Ascending aorta (tissue), 2 donors: ENCODE measurements at places on chromosomes 4 and X.

DNA sequence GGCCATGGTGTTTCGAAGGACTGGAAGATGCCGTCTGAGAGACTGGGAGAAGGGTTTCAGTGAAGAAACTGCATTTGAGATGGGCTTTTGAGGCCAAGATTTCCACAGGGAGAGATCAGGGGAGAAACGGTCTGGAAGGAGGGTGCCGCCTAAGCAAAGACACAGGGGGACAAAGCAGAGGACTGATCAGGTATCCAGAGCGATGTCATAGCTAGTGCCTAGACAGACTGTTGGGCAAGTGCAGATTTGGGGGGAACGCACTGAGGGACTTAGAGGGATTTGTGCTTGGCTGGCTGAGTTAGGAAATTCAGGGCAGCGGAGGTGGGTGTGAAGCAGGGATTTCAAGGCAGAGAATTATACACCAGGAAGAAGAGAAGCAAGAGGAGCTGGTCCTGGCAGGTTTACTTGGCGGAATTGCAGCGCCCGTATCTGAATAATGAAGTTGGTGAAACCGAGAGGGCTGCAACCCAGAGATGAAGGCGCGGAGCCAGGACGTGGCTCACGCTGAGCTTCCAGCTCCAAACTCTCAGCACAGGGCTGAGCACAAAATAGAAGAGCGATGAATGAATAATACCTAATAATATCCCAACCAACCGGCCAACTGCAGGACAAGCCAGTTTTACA is 106.9 kb downstream of the MAML3 start:
- H3K27me3 ChIP-seq: no peaks in the 10 kb centered on the region
- no peaks in the 10 kb centered on the region for H3K36me3 ChIP-seq
- peak overlapping the region; percentile 62 for H3K4me3 ChIP-seq
- peaks cover 3% of the 10 kb centered on the region for H3K4me1 ChIP-seq

- no peak overlapping the region for H3K4me3 ChIP-seq
- H3K27me3 ChIP-seq: no peaks in the 10 kb centered on the region
- no peak for DNase-seq
- H3K36me3 ChIP-seq: no peaks in the 10 kb centered on the region
- no peak overlapping the region for H3K27ac ChIP-seq
Measured at GRCh38 chr4:64068096-64068495, 341.2 kb downstream of the TECRL start.

- no peak for DNase-seq
- H3K27ac ChIP-seq: no peak overlapping the region
- no peak overlapping the region for H3K4me3 ChIP-seq
Measured at GRCh38 chrX:12954981-12955380, 19.9 kb upstream of the TMSB4X start.

DNA sequence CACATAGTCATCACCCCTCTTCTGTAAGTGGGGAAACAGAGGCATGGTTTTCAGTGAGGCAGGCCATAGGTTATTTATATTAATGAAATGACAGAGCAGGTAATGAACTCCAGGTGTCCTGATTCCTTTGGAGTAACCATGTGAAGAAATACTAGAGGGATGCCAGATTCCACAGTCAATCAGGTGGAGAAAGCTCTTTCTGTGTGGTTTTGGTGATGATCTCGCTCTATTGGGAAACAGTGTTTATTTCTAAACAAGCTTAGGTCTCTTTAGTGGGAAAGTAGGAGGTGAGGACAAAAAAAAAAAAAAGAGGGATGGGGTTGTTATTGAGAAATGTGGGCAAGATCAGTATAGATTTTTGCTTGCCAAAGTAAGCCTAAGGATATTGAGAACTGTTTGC is 12.2 kb downstream of the DOCK11 start:
- DNase-seq: no peak
- no peak overlapping the region for H3K4me3 ChIP-seq
- no peak overlapping the region for H3K27ac ChIP-seq
- H3K27me3 ChIP-seq: no peaks in the 10 kb centered on the region

GRCh38 chr4:105280338-105281123 is 133.9 kb downstream of the TET2 start:
- no peak for DNase-seq
- no peak overlapping the region for H3K27ac ChIP-seq
- no peaks in the 10 kb centered on the region for H3K4me1 ChIP-seq
- H3K27me3 ChIP-seq: no peaks in the 10 kb centered on the region
- H3K36me3 ChIP-seq: peaks cover 7% of the 10 kb centered on the region

- no peak overlapping the region for H3K27ac ChIP-seq
- H3K27me3 ChIP-seq: no peaks in the 10 kb centered on the region
- no peak overlapping the region for H3K4me3 ChIP-seq
- DNase-seq: no peak
- peaks cover 8% of the 10 kb centered on the region for H3K36me3 ChIP-seq
Measured at GRCh38 chr4:968221-968620, 5.1 kb downstream of the DGKQ start.

GRCh38 chrX:150192816-150193215 is 170.3 kb upstream of the MAMLD1 start:
- H3K36me3 ChIP-seq: no peaks in the 10 kb centered on the region
- H3K4me1 ChIP-seq: no peaks in the 10 kb centered on the region
- H3K27ac ChIP-seq: no peak overlapping the region
- no peak overlapping the region for H3K4me3 ChIP-seq

DNA sequence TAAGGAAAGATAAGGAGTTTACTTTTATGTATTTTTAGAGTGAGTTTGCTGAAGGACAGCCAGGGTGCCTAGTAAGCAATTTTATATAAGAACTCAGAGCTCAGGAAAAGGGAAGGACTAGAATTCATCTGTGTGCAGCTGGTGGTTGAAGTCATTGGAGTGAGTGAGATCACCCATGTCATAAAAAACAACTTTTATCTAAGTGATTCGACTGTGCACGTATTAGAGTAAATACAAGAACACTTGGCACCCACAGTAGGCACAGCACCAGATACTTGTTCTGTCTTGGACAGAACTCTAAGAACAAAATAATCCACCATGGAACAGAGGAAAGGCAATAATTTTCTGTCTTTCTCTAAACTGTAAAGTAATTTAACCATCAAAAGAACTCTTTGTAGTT is 31.6 kb downstream of the SYNPO2 start:
- peaks cover 70% of the 10 kb centered on the region for H3K4me1 ChIP-seq
- H3K36me3 ChIP-seq: no peaks in the 10 kb centered on the region
- H3K4me3 ChIP-seq: peak overlapping the region; percentile 11
- peak; percentile 75 for DNase-seq
- no peaks in the 10 kb centered on the region for H3K27me3 ChIP-seq

GRCh38 chrX:37783305-37783704 is 3.4 kb downstream of the CYBB start:
- no peak overlapping the region for H3K27ac ChIP-seq
- no peak for DNase-seq
- no peak overlapping the region for H3K4me3 ChIP-seq
- no peaks in the 10 kb centered on the region for H3K36me3 ChIP-seq

DNA sequence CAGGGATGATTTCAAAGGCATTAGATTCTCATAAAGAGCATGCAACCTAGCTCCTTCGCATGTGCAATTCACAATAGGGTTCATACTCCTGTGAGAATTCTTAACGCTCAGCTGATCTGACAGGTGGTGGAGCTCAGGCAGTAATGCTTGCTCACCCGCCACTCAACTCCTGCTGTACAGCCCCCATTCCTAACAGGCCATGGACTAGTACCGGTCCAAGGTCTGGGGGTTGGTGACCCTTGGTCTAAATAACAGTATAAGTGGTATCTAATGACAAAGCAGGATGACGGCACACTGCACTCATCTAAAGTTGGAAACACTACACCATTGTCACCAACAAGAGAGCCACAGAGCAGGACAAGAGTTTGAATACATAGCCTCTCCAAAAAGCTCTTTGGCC is 28.5 kb downstream of the ADGRA3 start:
- no peak for DNase-seq
- no peak overlapping the region for H3K4me3 ChIP-seq
- H3K27me3 ChIP-seq: no peaks in the 10 kb centered on the region
- H3K4me1 ChIP-seq: no peaks in the 10 kb centered on the region
- no peaks in the 10 kb centered on the region for H3K36me3 ChIP-seq

GRCh38 chrX:150548684-150549083 is 19.7 kb upstream of the MTM1 start:
- H3K36me3 ChIP-seq: no peaks in the 10 kb centered on the region
- DNase-seq: no peak
- no peaks in the 10 kb centered on the region for H3K27me3 ChIP-seq
- H3K27ac ChIP-seq: no peak overlapping the region
- H3K4me1 ChIP-seq: peaks cover 5% of the 10 kb centered on the region
